Vagina (tissue), 2 donors: ENCODE measurements at places on chromosomes 6 and 20.

DNA sequence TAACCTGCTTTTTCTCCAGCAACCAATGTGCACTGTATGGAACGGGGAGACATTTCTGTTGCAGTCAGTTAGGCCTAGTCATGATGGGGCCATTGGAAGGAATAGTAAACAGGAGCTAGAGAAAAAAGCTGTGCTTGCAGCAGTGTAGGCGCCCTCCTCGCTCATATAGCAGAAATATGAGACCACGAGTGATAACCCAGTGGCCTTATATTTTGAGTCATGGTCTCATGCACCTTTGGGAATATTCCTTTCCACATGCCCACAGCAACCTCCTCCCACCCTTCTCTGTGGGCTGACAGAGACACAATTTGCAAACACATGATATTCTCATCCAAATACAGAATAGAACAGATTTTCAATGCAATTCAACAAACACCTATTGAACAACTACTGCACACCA, 248.9 kb upstream of the CITED2 start:
- no peak for DNase-seq

DNA sequence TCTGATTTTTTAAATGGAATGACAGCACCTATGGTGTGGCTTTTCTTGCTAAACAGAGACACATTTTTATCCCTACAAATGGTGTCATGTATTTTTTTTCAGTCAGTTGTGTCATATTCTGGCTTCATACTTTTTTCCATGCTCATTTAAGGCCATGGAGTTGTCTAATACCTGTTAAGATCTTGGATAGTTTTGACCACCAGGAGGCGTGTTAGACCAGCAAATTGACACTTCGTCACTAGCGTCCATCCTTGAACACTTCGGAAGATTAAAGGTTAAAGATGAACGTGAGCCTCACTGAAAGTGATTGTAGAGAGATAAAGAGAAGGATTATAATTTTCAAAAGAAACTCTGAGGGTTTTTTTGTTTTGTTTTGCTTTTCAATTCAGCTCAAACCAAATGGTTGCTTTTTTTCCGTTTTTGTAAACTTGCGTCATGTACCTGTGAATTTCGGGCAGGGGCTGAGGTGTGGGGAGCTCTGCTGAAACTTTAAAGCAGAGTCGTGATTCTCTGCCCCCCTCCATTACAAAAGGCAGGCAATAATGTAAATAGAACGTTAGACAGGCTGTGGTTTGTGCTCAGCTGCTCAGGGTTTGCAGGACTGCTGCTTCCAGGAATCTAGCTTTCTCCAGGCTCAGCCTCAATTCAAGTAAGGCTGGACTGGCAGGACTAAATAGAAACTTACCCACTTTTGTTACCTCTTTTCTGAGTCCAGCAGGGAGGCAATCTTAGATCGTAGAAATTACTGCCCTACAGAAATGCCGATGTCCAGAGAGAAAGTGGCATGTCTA, 245.1 kb downstream of the FOXA2 start:
- DNase-seq, result no peak

DNA sequence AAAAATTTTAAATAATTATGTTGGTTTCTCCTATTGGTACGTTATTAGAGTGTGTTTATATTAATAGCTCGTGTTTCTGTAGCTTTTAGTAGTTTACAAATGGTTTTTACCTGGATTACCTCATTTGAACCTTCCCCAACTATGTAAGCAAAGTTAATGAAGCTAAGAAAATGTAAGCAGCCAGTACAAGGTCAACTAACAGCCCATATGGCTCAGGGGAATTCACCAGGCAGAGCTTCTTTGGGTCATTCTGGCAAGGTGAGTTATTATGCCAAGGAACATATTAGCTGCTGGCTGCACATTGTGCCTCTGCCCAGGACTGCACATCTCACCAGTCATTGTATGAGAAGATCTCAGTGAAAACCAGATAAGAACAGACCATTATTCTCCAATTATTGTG, 27.0 kb upstream of the MARCKS start:
- no peak for DNase-seq

- DNase-seq, result no peak
Measured at GRCh38 chr6:14149739-14150130, 32.2 kb downstream of the CD83 start.

DNA sequence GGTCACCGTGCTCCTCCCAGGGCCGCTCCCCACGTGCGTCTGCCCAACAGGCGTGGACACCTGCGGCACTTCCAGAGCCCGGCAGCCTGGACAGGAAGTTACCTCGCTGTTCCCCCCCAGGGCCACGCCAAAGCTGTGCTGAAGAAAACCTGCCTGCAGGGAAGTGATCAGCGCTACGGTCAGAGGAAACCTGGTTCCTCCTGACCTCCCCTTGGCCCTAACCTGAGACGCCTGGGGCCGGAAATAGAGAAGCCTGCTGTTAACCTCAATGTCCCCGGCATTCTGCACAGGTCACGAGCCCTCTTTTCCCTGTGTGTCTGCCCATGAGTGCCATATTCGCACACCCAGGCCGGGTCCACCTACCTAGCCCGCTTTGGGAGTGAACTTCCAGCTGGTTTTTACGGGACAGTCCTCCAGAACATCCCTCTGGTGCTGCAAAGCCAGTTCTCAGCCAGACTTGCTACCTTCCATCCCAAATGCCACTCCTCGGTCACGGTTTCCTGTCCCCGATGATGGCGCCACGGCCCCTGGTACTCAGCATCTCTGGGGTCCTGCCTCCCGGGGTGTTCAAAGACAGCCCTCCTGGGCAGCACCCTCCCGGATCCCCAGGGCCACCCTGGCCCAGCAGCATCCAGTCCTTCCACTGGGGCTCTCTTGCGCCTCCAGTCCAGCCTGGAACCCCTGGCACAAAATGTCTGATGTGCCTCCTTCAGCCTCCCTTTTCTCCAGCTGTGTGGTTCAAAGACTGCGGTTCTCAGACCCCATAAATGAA, 12.0 kb upstream of the IRF4 start:
- no peak for DNase-seq

DNA sequence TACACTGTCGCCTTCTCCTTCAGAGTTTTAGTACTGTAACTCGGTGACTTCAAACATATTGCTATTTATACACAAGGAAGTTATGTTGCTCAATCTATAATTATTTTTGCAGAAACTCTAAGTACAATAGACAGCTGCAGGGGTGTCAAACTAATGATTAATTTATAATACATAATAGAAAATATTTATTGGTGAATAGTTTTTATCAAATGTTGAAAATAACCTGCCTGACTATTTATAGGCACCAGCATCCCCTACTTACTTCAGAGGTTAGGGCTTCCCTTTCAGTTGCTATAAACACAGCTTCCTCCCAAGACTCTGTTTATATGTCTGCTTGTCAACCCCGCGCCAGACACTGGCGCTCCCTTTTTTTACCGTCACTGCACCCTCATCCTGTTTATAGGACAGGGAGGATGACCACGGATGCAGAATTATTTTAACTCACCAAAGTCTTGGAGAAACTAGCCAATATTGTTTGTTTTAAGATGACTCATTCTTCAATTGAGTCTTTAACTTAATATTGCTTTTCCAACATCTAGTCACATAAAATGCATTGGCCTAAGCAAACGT, 225.0 kb downstream of the ALDH8A1 start:
- DNase-seq, result no peak

GRCh38 chr6:32886681-32887383, 32.8 kb downstream of the PSMB9 start:
- no peak for DNase-seq

DNA sequence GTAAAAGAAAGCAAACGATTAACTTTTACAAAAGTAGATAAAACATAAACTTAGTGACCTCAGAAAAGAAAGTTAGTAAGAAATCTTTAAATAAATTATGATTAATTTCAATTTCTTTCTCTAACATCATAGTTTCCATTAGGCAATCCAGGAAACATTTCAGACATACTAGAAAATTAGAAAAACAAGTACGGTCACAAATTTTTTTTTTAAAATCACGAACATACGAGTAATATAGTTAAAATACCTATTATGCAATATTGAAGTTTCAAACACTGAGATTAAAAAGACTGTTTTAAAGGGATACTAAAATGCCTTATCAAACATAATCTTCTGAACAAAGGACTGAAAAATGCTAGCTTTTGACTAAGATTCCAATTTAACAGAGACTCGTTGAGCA, 26.2 kb downstream of the NOL7 start:
- DNase-seq, result no peak

DNA sequence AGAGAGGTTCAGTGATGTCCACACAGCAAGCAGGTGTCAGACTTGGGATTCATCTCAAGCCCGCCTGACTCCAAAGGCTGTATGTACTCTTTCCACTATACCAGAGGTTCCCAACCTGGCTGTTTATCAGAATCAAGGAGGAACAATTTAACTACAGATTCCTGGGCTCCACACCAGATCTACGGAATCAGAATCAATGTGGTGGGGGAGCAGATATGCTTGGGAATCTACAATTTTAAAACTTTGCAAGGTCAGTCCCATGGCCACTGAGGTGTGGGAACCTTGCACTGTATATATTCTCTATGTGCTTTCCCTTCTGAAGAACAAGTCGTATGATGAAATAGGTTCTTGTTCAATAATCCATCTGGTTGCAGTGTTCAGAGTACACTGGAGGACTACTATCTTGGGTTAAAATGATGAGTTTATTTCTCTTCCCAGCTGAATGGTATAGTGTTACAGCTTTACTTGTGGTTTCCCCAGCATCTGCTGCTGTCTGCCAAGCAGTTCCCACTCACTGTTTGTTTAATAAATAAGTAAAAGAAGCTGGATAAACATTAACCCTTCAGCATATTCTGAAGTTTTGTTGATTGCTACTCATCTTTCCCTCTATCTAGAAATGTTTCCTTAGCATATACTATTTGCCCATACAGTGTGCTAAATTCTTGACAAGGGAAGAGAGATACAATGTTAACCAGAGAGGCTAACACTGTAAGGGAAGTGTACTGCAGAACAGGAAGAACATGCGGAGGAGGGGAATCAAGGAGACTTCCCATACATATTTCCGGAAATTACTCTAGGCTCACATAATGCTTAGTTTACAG, 9.9 kb downstream of the TTI1 start:
- no peak for DNase-seq

GRCh38 chr6:74357321-74357720, 661.3 kb downstream of the CD109 start:
- no peak for DNase-seq
